ENCODE measurements at places on chromosomes 1 and 21.

GRCh38 chr1:192973202-192973601 is 86.0 kb downstream of the UCHL5 start:
- no peak for DNase-seq

GRCh38 chr1:163085904-163086268 is 16.7 kb downstream of the RGS4 start:
- no peak for DNase-seq

GRCh38 chr1:245688536-245689453 is 534.0 kb downstream of the KIF26B start:
- DNase-seq = no peak

- no peak for DNase-seq
Observed at GRCh38 chr1:112934577-112934976, 21.4 kb downstream of the SLC16A1 start.

DNA sequence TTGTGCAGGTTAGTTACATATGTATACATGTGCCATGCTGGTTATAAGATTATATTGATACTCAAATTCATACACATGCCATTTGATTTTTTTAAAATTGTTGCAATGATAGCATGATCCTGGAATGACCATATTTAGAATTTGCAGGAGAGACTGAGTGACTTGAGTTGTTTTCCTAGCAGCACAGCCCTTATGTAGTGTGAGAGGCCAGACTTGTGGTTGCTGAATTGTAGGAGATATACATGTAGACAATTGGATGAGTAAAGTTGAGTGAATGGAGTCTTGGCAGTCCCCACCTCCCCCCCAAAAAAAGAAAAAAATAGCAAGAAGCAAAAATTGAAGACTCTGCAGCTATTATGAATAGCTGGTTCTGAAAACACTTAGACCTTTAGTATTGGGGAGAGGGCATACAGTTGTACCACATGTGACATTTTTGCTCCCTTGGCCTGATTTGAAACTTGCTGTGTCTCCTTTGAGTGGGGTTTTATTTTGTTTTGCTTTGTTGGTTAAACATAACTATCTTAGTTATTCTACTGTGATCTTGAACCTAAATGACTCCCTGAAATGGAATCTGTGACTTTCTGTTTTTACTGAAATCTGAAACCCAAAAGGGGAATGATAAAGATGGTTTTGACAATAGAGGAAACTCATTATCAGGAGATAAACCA is 280.3 kb downstream of the HMCN1 start:
- DNase-seq = no peak

GRCh38 chr1:109895720-109896504 is 14.7 kb upstream of the CSF1 start:
- no peak for DNase-seq

DNA sequence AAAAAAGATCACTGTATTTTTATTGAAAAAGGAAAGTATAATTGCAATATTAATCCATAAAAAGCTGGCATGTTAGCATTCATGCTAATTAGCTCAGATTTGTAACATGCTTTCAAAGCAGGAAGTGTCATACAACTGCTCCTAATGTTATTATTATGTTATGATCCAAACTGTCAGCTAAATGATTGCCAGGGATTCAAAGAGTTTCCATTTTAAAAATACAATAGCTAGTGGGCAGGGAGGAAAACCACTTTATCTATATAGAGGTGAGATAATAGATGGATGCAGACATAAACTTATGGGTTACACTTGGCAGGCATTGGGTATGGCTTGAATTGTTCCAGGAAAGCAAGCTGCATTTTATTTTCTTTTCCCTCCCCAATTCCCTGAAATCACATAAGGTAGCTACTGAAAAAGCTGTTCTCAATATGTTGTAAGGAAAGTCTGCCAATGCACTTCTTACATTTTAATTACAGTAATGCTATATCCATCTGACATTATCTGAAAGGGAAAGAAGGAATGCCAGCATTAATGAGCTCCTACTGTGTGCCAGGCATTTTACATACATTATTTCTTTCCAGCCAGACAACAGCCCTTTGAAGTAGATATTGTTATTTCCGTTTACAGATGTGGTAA is 9.8 kb upstream of the MYSM1 start:
- DNase-seq = no peak

GRCh38 chr1:234246638-234247116 is 126.6 kb upstream of the COA6 start:
- no peak for DNase-seq

GRCh38 chr1:204870160-204870912 is at the start of gene NFASC:
TSS of gene NFASC (plus strand) at chr1:204870862. CDS start at chr1:204944316, 73,454 bp downstream.
- no peak for DNase-seq

GRCh38 chr1:17278996-17279830 is 28.8 kb upstream of the PADI4 start:
- no peak for DNase-seq

DNA sequence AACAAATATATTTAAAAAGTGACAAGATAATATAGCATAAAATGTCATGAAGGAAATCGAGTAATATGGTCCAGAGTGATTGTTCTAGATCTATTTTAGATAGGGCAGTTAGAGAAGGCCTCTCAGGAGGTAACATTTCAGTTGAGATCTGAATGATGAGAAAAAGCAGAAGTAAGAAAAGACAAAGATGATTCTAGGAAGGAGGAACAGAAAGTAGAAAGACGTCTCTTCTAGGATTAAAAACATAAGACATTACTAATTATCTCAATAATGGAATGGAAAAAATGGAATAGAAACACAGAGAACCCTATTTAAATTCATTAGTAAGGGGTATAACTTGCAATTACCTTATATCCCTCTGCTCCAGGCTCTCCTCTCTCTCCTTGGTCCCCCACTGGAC is 130.0 kb upstream of the ZNHIT6 start:
- no peak for DNase-seq

DNA sequence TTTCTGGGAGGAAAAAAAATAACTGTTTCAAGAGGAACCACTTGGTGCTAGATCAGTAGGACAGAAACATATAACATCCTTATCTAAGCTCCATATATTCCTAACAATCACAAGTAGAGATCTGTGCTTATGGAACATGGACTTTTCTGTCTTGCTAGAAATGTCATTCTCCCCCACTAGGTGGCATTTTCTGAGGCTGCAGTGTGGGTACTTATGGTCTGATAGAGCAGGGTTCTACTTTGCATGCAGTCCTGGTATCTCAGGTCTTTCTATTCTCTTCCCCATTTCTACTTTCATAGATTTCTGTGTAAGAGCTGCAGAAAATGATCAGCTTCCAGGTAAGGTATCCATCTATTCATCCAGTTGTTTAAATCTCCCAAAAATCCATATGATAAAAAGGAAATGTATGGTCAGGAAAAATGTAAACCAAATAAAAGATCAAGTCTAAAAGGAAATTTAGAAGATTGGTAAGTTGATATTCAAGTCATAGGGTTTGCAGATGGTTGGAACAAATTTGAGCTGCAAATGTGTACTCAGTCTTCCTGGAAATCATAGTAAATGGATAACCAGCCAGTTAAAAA is 1.5 kb downstream of the ZNF684 start:
- no peak for DNase-seq

DNA sequence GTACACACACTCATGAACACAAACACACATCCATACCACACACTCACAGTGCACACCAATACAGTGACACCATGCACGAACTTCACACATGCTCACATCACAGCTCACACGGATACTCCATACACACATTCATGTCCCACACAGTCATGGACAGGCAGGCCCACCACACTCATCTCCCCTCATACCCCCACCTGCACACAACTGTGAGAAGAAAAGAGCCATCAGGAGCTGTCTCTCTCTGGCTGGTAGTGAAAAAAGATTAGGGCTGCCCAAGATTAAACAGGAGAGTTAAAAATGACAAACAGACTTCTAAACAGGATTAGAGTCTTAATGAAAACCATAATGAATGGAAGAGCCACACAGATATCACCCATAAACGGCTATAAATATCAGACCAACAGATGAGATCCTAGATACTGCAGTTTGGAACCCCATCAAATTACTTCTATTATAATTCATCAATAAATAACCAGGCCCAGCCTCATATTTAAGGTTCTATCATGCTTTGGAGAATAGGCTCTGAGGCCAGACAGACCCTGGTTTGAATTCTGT is 122.3 kb downstream of the PLXNA2 start:
- no peak for DNase-seq

GRCh38 chr1:41975850-41976569 is 57.3 kb upstream of the HIVEP3 start:
- no peak for DNase-seq

DNA sequence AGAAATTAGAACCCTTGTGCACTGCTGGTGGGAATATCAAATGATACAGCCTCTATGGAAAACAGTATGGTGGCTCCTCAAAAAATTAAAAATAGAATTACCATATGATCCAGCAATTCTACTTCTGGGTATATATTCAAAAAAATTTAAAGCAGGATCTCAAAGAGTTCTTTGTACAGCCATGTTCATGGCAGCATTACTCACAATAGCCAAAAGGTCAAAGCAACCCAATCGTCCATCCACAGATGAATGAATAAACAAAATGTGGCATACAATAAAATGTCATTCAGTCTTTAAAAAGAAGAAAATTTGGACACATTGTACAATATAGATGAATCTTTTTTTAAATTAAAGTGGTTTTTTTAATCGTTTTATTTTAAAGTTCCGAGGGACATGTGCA is 36.3 kb upstream of the ERG start:
- DNase-seq = no peak

DNA sequence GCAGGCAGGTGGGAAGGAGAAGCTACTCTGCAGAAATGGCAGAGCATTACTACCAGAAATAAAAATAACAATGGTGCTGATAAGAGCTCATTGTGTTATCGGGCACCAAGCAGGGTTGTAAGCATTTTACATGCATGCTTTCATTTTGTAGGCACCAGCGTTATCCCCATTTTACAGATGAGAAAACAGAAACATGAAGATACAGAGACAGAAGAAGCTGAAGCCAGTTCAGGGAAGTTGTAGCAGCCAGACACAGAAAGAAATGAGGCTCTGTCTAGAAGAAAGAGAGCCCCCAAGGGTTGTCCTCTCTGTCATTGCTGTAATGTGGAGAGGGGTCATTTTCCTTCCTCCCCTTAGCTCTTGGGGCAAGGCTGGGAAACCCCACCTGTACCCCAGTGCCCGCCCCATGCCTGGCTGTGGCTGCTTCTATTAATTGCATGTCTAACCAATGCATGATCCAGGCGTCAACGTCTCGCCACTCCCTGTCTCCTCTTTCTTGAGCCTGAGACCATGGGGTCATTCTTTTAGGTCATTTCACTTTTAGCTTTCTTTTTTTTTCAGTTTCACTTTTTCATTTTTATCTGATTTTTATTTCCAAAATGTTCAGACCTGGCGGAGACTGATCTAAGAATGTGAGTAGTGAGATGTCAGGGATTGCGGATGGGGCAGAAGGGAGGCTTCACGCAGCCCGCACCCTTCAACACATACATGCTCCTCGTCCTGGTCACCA is 6.8 kb downstream of the OLIG1 start:
- no peak for DNase-seq

GRCh38 chr1:231683439-231684165 is 57.0 kb downstream of the DISC1 start:
- DNase-seq = no peak

DNA sequence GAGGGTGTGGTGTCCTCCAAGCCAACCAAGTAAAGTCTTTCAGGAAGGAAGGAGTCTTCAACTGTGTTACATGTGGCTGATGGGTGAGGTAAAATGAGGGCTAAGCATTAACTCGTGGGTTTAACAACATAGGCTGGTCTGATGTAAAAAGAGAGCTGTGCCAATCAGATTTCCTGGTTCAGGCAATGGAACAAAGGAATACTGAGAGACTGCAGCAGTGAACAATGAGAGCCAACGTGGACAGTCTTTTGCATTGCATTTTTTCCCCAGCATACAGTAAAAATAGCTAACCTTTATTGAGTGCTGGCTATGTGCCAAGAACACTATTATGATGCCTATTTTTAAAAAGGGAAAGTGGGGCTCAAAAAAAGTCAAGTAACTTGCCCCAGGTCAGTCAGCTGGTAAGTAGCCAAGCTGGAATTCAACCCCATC is 31.1 kb downstream of the DLGAP3 start:
- DNase-seq = no peak

DNA sequence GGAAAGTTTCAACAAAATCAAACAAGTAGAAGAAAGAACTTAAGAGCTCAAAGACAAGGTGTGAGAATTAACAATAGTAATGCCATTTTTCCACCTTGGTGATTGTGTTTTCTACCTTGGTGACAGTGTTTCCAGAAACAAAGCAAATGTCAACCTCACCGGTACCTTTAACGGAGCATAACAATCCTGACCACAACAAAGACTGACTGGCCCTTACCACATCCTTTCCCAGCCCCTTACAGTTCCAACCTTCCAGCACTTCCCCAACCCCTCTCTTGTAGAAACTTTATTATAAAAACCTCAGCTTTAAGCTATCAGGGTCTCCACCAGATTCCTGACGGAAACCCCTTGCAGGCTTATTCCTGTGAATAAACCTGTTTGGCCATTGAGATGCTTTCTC is 16.7 kb downstream of the STYXL2 start:
- no peak for DNase-seq

DNA sequence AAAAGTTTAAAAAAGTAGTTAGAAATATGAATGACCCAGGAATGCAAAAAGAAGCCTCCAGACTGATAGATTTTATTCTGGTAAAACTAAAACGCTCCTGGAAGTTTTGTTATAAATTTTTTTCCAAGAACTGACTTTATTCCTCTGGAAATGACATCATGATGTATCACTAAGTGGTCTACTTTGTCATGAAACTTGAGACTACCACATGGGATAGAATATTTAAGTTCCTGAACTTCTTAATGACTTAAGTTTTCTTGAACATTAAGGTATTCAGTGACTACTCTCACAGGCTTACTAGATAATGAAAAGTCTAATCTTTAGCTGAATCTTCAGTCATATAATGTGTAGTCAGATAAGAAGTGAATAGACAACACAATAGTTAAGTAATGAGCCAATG is 842.2 kb downstream of the USP25 start:
- DNase-seq = no peak

- no peak for DNase-seq
Observed at GRCh38 chr1:41809692-41810091, 109.0 kb downstream of the HIVEP3 start.

DNA sequence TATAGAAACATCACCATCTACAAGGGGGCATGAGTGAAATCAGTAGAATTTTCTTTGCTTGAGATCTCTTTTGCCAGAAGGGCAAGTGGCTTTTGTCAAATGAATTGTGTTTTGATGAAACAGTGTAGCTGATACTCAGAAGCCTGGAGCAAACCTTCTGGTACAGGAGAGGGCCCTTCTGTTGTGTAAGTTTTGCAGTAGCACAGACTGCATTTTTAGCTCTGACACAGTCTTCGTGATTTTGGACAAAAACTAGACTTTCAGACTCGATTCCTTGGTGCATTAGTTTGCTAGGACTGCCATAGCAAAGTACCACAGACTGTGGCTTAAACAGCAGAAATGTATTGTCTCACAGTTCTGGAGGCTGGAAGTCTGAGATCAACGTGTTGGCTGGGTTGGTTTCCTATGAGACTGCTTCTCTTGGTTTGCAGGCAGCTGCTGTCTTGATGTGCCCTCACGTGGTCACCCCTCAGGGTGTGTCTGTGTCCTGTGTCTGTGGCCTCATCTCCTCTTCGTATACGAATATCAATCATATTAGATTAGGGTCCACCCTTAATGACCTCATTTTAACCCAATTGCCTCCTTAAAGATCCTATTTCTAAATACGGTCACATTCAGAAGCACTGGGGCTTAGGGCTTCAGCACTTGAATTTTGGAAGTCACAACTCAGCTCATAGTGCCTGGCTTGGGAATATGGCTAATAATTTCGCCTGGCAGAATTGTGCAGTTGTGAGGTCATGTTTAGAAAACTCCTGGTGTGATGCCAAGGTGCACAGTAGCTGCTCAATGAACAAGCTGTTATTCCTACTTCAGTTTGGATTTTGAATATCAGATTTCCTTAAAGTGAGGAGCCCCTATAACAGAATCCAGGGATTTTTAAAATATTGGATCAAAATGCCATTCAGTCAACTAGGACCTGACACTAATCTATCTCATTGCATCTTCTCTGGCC is 21.2 kb upstream of the DISC1 start:
- no peak for DNase-seq
